ENCODE measurements at places on chromosomes 1 and 21.

DNA sequence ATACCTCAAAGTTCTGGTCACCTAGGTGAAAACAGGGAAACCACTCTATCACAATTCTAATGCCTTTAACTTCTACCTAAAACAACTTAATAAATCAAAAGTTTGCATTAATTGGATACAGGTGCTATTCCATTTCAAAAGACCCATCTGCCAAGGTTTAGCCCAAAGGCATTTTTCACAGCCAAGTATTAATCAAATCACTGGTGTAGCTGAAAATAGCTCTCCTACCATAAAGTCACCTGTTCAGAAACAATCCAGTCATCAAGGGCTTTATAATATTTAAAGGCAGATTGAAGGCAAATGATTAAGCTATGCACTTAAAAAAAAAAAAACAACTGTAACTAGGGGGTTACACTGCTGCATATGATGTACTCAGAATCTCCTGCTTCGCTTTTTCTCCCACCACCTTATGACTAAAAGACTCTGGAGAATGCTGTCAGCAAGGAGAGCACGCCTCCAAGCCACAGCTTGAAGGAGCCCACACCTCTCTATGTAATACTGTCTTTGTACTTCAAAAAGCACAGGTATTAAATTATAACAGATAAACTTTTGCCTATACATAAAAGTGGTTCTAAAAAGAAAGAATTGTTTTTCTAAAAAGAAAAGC, 20.5 kb downstream of the KIAA0319L start:
- no peak for DNase-seq

DNA sequence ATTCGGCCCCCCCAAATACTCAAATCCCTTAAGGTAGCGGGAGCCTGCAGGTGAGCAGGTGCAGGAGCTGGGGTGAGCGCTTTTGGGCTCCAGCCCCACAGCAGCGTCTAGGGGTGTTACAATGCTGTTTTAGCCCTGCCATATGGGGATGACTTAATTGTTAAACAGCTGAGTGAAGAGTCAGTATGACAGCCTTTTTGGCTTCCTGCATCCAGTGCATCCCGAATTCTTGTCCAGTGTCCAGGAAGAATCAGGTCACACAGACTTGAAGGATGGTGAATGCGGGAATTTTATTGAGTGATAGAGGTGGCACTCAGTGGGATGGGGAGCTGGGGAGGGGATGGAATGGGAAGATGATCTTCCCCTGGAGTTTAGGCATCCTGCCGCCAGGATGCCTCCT, 30.4 kb upstream of the HHAT start:
- DNase-seq = peak; percentile 5

GRCh38 chr1:193697115-193697762, 510.8 kb upstream of the B3GALT2 start:
- DNase-seq = no peak

DNA sequence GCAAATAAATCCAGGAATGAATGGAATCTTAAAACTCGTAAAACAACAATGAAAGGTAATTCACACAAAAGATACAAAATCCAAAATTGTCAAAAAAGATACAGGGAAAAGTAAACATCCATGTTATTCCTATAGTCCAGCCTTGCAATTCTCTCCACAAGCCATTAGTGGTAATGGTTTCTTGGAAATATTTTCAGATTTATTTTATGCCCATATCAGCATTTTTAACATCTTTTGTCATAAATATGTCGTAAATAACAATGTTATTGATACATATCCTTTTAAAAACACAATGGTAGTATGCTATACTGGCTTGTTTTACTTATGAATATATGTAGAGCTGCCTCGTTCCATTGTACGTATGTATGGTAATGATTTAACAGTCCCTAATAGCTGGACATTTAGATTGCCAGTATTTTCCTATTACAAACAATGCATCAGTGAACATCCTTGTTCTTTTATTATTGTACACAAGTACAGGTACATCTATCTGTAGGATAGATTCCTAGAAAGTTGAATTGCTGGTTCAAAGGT, 30.6 kb downstream of the DNTTIP2 start:
- no peak for DNase-seq

DNA sequence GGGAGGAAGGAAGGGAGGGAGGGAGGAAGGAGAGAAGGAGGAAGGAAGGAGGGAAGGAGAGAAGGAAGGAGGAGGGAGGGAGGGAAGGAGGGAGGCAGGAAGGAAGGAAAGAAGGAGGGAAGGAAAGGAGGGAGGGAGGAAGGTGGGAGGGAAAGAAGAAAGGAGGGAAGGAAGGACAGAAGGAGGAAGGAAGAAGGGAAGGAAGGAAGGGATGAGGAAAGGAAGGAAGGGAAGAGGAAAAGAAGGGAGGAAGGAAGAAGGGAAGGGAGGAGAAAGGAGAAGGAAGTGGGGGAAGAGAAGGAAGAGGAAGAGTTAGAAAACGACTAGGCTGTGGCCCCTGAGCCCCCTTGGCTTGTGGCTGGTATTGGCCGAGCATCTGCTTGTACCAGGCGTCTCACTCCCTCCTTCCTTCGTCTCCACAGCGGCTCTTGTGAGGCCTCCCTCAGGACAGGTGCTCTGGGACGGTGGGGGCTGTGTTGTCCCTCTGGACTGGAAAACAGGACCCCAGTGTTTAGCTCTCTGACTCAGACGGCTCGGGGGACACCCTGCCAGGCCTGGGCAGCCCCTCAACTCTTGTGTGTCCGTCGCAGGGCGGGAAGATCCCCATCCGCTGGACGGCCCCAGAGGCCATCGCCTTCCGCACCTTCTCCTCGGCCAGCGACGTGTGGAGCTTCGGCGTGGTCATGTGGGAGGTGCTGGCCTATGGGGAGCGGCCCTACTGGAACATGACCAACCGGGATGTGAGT, 36.2 kb upstream of the C1QA start:
- DNase-seq = no peak

- no peak for DNase-seq
Measured at GRCh38 chr1:18798946-18799345, 60.5 kb downstream of the TAS1R2 start.

DNA sequence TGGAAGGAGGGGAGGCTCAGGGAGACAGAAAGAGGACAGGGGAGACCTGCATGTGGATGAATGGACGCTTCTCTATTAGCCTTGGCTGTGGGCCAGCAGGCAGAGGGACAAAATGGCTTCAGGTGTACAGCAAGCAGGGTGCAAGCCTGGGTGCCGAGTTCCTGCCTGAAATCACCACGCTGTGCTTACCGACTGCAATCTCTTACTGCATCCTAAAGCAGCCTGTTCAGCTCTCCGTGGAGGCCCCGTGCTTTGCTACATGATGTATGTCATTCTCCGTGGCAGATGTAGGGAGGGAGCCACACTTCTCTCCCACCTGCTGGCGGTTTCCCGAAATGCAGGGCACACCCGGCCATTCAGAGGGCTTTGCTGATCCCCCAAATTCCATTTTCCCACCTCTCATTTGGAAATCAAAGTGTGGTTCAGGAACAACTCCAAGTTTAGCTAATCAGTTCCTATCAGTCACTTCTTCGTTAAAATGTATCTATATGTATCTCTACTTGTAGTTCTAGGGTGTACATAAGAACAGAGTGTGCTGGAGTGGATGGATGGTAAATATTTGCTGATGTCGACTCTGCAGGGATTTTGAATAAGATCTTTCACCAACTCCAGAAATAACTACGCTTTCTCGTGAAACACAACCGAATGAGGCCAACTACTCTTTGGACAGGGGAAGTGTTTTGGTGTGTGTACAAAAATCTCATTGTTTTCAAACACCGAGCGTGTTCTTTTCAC, 122.3 kb upstream of the BACE2 start:
- DNase-seq = no peak

GRCh38 chr1:213683529-213683928, 304.2 kb upstream of the PROX1 start:
- no peak for DNase-seq

GRCh38 chr1:92461364-92462097, 25.2 kb downstream of the GFI1 start:
- no peak for DNase-seq

DNA sequence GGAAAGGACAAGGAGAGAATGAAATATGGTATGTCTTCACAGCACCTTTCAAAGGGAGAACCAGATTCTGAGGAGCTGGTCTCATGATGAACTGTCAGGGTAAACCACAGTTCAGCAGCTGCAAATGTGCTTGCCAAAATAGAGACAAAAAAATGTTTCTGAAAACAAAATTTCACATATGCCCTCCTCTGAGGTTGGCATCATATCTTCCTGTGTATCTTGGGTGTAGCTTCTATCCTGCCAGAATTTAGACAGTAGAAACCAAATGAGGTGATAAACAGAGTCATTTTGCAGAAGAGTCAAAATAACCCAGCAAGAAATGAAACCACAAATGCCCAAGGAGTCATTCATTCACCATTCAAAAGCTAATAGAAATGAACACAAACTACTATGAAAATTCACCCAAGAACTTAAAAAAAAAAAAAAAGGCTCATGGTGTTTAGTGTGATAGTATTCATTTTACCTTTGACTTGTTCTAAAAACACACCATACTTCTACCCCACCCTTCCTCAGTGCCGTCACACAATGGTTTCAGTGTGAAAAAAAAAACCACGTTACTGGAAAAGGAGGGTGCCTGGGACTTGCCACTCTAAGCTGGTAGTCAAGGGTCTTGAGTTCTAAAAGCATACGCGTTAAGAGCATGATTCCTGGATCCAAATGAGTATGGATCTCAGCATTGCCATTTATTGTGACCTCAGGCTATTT, 18.5 kb downstream of the SELL start:
- no peak for DNase-seq

GRCh38 chr21:27265949-27266348, 299.1 kb upstream of the ADAMTS5 start:
- DNase-seq = no peak
